ENCODE measurements at places on chromosomes 2 and 18. TPM values are rescaled to one million over a fixed set of nuclear protein-coding genes. Genes with fewer than 3 reads are reported as not detected.
A peak's percentile ranks its signal among the peaks of the same experiment; 100 is the strongest.

The BMP10 gene
- not detected for total RNA-seq

GRCh38 chr18:51235009-51235789, 37.7 kb upstream of the MEX3C start:
- no peak overlapping the region for H3K27ac ChIP-seq
- H3K4me1 ChIP-seq: peaks cover 17% of the 10 kb centered on the region
- H3K36me3 ChIP-seq: no peaks in the 10 kb centered on the region

GRCh38 chr2:100603414-100603813, 40.6 kb downstream of the PDCL3 start:
- no peaks in the 10 kb centered on the region for H3K4me1 ChIP-seq
- H3K4me3 ChIP-seq: no peak overlapping the region
- H3K27me3 ChIP-seq: no peaks in the 10 kb centered on the region
- no peak for DNase-seq

- DNase-seq: no peak
- no peaks in the 10 kb centered on the region for H3K27me3 ChIP-seq
- H3K27ac ChIP-seq: no peak overlapping the region
- H3K4me1 ChIP-seq: no peaks in the 10 kb centered on the region
These were observed 7.7 kb downstream of the DOK1 start for GRCh38 chr2:74562126-74562775.

GRCh38 chr2:233498126-233498525, 68.5 kb downstream of the USP40 start:
- no peak overlapping the region for H3K27ac ChIP-seq
- no peaks in the 10 kb centered on the region for H3K27me3 ChIP-seq
- no peak overlapping the region for H3K4me3 ChIP-seq
- H3K36me3 ChIP-seq: peaks cover 76% of the 10 kb centered on the region
- no peak for DNase-seq

- no peak for DNase-seq
- H3K36me3 ChIP-seq: no peaks in the 10 kb centered on the region
- H3K27ac ChIP-seq: peak overlapping the region; percentile 86
- H3K4me3 ChIP-seq: peak overlapping the region; percentile 13
- H3K27me3 ChIP-seq: no peaks in the 10 kb centered on the region
These were observed 110.0 kb downstream of the HDAC4 start for GRCh38 chr2:239290618-239291474.

- peaks cover 18% of the 10 kb centered on the region for H3K4me1 ChIP-seq
- H3K36me3 ChIP-seq: no peaks in the 10 kb centered on the region
- H3K27ac ChIP-seq: no peak overlapping the region
- no peak overlapping the region for H3K4me3 ChIP-seq
- DNase-seq: no peak
These were observed 44.2 kb downstream of the RRM2 start for GRCh38 chr2:10166676-10167292.

- no peaks in the 10 kb centered on the region for H3K36me3 ChIP-seq
- peaks cover under 1% of the 10 kb centered on the region for H3K4me1 ChIP-seq
- no peak overlapping the region for H3K27ac ChIP-seq
- no peaks in the 10 kb centered on the region for H3K27me3 ChIP-seq
- H3K4me3 ChIP-seq: no peak overlapping the region
- DNase-seq: no peak
These were observed 74.6 kb downstream of the AGAP1 start for GRCh38 chr2:235568431-235568830.

DNA sequence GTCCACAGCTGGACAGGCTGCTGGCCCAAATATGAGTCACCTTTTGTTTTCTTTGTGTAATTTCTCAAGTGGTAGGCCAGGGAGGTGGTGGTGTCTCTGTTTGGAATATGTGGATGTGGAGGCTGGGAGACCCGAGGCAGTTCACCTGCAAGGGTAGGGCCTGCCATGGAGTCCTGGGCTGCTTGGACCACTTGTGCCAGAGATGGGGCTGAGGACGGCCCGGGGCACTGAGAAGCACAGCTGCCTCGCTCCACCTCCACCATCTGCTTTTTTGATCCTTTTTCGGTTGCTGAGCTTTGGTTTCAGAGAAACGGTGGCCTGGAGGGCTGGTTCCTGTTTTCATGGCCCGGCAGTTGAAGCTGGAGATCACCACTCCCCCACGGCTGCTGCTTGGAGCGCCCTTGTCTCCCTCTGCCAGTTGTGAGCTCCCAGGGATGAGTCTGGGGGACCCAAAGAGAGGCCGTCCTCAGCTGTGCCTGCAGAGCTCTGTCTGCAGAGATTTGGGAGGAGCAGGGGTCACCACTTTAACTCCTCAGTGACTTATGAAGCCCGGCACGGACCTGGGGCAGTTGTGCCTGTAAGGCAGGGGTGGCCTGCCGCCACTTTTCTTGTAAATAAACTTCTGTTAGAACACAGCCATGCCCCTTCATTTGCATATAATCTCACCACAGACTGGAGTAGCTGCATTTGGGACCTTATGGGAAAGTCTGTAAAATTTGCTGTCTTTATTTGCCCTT, 67.6 kb upstream of the MCFD2 start:
- peak; percentile 12 for DNase-seq
- peaks cover 59% of the 10 kb centered on the region for H3K36me3 ChIP-seq
- peak overlapping the region; percentile 76 for H3K27ac ChIP-seq
- H3K27me3 ChIP-seq: no peaks in the 10 kb centered on the region
- H3K4me1 ChIP-seq: peaks cover 69% of the 10 kb centered on the region

- no peaks in the 10 kb centered on the region for H3K36me3 ChIP-seq
- no peak for DNase-seq
- H3K27me3 ChIP-seq: no peaks in the 10 kb centered on the region
- no peak overlapping the region for H3K27ac ChIP-seq
These were observed 516.9 kb downstream of the EIPR1 start for GRCh38 chr2:2860589-2861300.

GRCh38 chr2:9141091-9141667, 65.4 kb upstream of the ASAP2 start:
- H3K4me1 ChIP-seq: peaks cover 13% of the 10 kb centered on the region
- peaks cover 19% of the 10 kb centered on the region for H3K27me3 ChIP-seq
- H3K4me3 ChIP-seq: no peak overlapping the region
- no peak for DNase-seq
- H3K27ac ChIP-seq: no peak overlapping the region

The RIT2 gene
- not detected for total RNA-seq

- no peak for DNase-seq
- H3K36me3 ChIP-seq: no peaks in the 10 kb centered on the region
- H3K4me3 ChIP-seq: peak overlapping the region; percentile 17
- no peaks in the 10 kb centered on the region for H3K27me3 ChIP-seq
- H3K4me1 ChIP-seq: peaks cover 6% of the 10 kb centered on the region
These were observed 58.2 kb downstream of the HS6ST1 start for GRCh38 chr2:128260239-128261138.

DNA sequence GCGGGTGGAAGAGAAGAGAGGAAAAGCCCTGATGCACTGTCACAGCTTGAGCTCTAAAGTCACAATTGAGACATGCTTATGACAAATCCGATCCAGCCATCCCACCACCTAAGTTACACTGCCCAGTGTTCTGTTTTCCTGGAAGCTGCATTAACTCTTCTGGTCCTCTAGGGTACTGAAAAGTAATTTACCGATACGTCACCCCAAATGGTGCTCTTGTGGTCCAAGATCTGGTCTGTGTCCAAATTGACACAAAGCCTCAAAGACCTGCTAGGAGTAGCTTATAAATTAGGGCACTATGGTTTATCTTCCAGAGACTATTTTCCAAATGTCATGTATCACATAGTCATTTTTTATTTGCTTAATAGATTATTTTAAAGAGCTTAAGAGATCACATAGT, 186.7 kb upstream of the ETAA1 start:
- no peak for DNase-seq
- H3K27me3 ChIP-seq: no peaks in the 10 kb centered on the region
- peaks cover 4% of the 10 kb centered on the region for H3K4me1 ChIP-seq
- no peaks in the 10 kb centered on the region for H3K36me3 ChIP-seq

GRCh38 chr2:111024496-111024895, 96.2 kb upstream of the BCL2L11 start:
- H3K4me1 ChIP-seq: no peaks in the 10 kb centered on the region
- H3K4me3 ChIP-seq: no peak overlapping the region
- H3K27ac ChIP-seq: no peak overlapping the region
- DNase-seq: no peak
- no peaks in the 10 kb centered on the region for H3K27me3 ChIP-seq

- H3K4me1 ChIP-seq: peaks cover 4% of the 10 kb centered on the region
- no peak for DNase-seq
- no peak overlapping the region for H3K27ac ChIP-seq
- no peaks in the 10 kb centered on the region for H3K27me3 ChIP-seq
- H3K4me3 ChIP-seq: no peak overlapping the region
- H3K36me3 ChIP-seq: peaks cover 24% of the 10 kb centered on the region
These were observed 49.9 kb upstream of the RNU4ATAC start for GRCh38 chr2:121480826-121481225.

DNA sequence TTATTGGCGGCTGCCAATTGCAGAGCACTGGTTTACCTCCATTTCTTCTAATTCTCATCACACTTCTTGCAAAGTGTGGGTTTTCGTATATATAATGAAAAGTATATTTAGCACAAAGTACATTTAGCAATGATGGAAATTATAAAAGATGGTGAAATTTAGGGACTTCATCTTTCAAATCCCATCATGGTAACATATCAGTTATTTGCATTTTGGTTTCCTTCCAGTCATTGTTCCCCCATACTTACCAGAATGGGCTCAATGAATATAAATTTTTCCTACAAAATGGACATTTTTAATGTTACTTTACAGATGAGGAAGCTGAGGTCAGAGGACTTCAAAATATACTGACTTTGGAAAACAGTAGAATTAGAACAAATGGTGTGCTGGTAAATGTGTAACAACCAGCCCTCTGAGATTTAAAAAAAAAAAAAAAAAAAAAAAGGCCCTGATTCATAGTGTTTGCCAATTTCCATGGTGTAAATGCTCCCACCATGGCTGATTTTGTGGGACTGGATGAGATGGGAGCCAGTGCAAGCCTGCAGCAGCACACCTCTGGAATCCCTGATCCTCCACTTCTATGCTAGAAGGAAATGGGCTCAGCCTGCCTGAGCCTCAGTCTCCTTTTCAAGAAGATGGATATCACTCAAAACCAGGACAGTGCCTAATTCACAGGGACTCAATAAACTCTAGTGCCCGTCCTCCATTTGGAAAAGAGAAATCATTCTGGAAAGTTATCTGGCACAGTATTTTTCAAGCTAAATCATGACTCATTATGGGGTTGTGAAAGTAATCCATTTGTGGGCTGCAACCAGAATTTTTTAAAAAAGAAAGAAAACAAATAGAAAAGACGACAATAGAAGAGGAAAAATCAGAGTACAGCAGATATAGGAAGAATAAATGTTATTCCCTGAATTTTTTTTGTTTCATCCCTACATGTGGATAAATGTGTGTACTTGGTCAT, 34.0 kb downstream of the LBH start:
- DNase-seq: no peak
- no peaks in the 10 kb centered on the region for H3K36me3 ChIP-seq
- no peaks in the 10 kb centered on the region for H3K27me3 ChIP-seq
- H3K27ac ChIP-seq: peak overlapping the region; percentile 45
- H3K4me1 ChIP-seq: peaks cover 13% of the 10 kb centered on the region

The SLC9A4 gene
- 0.40 TPM for total RNA-seq

GRCh38 chr18:28485918-28486317, 309.0 kb upstream of the CDH2 start:
- no peak overlapping the region for H3K4me3 ChIP-seq
- H3K4me1 ChIP-seq: no peaks in the 10 kb centered on the region
- H3K27me3 ChIP-seq: no peaks in the 10 kb centered on the region
- no peaks in the 10 kb centered on the region for H3K36me3 ChIP-seq
- no peak for DNase-seq

The UGT1A10 gene
- 45.0 TPM for total RNA-seq

The SLC40A1 gene
- total RNA-seq: 5.4 TPM

- H3K4me3 ChIP-seq: no peak overlapping the region
- H3K36me3 ChIP-seq: no peaks in the 10 kb centered on the region
- no peaks in the 10 kb centered on the region for H3K27me3 ChIP-seq
- H3K27ac ChIP-seq: no peak overlapping the region
- DNase-seq: no peak
These were observed 289.7 kb downstream of the EN1 start for GRCh38 chr2:118557791-118558190.

- no peak for DNase-seq
- no peaks in the 10 kb centered on the region for H3K4me1 ChIP-seq
- no peak overlapping the region for H3K4me3 ChIP-seq
- H3K36me3 ChIP-seq: no peaks in the 10 kb centered on the region
- no peak overlapping the region for H3K27ac ChIP-seq
These were observed 14.4 kb downstream of the EFR3B start for GRCh38 chr2:25056098-25056821.

DNA sequence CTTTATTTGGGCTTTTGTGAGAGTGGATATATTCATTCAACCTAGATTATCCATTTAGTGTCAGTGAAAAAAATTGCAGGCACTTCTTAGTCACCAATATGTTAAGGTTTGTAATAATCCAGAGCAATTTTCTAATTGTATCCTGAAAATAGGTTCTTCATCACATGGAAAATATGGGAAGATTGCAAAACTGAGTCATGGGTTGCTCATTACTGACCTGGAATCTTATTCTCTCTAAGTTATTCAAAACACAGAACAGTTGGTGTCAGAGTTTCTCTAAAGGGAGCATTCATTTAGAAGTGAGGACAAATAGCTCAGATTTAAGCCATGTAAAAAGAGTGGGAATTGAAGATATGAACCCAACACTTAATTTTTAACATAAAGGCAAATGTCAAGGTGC, 181.3 kb downstream of the IKZF2 start:
- no peak overlapping the region for H3K4me3 ChIP-seq
- no peak overlapping the region for H3K27ac ChIP-seq
- H3K36me3 ChIP-seq: no peaks in the 10 kb centered on the region
- H3K4me1 ChIP-seq: no peaks in the 10 kb centered on the region
- DNase-seq: no peak

DNA sequence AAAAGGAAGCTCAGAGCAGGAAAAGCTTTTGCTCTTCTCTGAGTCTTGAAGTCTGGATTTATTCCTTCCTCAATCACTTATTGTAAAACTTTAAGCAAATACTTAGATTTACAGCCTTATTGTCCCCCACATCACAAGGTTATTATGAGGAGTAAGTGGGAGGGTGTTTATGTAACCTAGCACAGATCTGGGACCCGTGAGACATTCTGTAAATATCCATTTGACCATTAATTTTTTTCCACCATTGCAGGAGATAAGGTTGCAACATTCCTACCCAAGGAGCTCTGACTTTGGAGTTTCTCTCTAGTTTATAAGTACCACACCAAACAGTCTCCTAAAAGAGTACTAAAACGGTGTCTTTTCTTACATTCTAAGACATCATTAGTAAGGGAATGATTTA, 52.1 kb upstream of the CTIF start:
- H3K4me1 ChIP-seq: no peaks in the 10 kb centered on the region
- DNase-seq: no peak
- H3K36me3 ChIP-seq: no peaks in the 10 kb centered on the region
- H3K27me3 ChIP-seq: no peaks in the 10 kb centered on the region

- peaks cover 13% of the 10 kb centered on the region for H3K4me1 ChIP-seq
- no peaks in the 10 kb centered on the region for H3K27me3 ChIP-seq
- no peak for DNase-seq
These were observed 46.8 kb upstream of the ANXA4 start for GRCh38 chr2:69694894-69695849.
